Activated T-helper 17 cell treated with anti-CD3 and anti-CD28 coated beads, Interleukin-2, amount 50 U/mL, for 72 hours (primary cell): ENCODE measurements at places on chromosomes 5 and 9.

DNA sequence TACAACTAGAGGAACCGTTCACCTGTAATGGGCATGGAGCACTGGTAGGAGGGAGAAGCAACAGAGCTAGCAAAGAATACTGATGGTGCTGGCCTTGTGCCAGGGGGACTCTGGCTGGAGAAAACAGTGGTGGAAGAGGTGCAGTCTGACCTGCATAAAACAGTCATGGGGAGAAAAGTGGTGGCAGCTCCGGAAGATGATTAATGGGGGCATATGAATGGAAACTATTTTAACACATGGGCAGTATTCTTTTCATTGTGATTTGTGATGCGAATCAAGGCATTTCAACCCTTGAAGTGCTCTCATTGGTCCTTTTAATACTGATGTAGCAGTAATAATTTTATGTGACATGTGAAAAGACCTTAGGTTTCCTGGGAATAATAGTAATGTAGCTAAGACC is 219.6 kb downstream of the ADAMTS6 start:
- no peaks in the 10 kb centered on the region for H3K27me3 ChIP-seq

- H3K27me3 ChIP-seq, result peaks cover 41% of the 10 kb centered on the region
- no peaks in the 10 kb centered on the region for H3K4me1 ChIP-seq
Measured at GRCh38 chr5:61627531-61627930, 295.5 kb downstream of the ZSWIM6 start.

DNA sequence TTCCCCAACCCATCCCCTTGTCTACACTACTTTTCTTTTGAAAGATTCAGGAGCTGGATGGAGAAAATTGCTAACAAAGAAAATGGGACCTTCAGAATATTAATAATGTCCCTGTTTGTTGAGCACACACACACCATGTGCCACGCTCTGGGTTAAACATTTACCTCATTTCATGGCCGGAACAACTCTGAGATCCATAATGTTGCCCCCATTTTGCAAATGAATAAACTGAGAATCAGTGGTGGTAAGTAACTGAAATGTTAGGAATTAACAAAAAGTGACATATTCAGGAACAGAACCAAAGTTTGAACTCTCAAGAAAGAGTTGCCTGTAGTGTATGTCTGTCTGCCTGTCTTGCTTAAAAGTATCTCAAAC is 51.4 kb upstream of the SMAD5 start:
- H3K36me3 ChIP-seq, result peaks cover 13% of the 10 kb centered on the region
- ATAC-seq, result no peak
- H3K27ac ChIP-seq, result no peak overlapping the region
- H3K27me3 ChIP-seq, result peaks cover 29% of the 10 kb centered on the region
- peaks cover 17% of the 10 kb centered on the region for H3K4me1 ChIP-seq
- H3K4me3 ChIP-seq, result peak overlapping the region; percentile 78

DNA sequence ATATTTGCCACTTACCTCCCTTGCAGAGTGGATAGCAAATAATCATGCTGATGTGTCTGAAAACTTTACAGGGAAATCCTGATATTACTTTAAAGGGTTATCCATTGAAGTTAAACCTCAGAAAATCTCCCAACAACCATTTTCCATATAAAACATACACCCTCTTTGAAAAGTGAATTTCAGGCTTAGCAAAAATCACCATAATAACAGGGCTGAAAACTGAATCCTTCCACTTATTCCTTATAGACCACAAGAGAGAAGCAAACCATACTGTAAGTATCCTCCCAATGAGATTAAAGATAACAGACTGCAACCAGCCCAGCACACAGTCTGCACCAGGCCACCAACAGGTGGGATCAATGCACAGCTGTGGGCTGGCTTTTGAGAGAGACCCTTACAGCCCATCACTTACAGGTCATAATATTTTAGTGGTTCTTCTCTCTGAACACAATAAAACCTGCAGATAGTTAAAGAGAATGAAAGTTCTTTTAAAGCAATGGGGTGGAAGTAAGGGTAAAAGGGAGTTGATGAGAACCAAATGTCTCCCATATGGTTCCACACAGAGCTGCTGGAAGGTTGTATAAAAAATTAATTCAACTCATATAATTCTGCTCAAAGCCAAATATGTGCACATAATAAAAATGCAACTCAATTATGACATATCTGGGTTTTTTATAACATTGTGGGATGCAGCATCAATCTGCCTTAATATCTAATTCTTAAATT is 376.2 kb upstream of the GRAMD2B start:
- H3K27ac ChIP-seq, result no peak overlapping the region
- no peaks in the 10 kb centered on the region for H3K27me3 ChIP-seq
- no peaks in the 10 kb centered on the region for H3K4me1 ChIP-seq
- H3K36me3 ChIP-seq, result no peaks in the 10 kb centered on the region
- no peak overlapping the region for H3K4me3 ChIP-seq

DNA sequence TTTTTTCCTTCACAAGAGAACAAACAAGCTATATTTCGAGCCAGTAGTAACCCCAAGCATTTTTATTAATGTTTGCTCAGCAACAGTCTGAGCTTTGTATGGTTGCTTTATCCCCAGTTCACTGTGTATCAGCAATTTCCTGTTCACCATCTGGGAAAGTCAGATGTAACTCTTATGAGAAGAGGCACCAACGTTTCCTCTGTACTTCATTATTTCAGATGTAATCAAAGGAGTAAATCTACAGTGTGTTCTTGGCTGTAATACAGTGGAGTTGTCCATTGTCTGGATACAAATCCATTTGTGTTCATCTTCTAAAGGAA is 340.2 kb downstream of the ARRDC3 start:
- no peak overlapping the region for H3K27ac ChIP-seq
- no peak for ATAC-seq
- H3K27me3 ChIP-seq, result peaks cover 14% of the 10 kb centered on the region
- H3K4me1 ChIP-seq, result no peaks in the 10 kb centered on the region
- no peaks in the 10 kb centered on the region for H3K36me3 ChIP-seq
- H3K4me3 ChIP-seq, result no peak overlapping the region

DNA sequence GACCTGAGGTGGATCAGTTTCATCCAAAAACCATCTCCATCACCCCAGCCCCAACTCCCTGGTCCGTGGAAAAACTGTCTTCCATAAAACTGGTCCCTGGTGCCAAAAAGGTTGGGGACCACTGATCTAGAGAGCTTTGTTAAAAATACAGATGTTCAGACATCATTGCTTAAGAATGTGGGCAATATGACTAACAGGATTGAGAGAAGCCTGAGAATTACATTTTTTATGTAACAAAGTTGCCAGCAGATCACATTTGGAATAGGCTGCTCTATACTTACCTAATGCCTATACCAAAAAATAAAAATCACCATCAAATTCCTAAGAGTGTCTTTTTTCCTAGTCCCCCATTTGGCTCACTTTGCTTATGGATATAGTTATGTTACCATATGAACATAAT is 143.3 kb downstream of the RAPGEF6 start:
- no peaks in the 10 kb centered on the region for H3K27me3 ChIP-seq
- ATAC-seq, result no peak

- H3K4me3 ChIP-seq, result no peak overlapping the region
- no peaks in the 10 kb centered on the region for H3K36me3 ChIP-seq
- H3K4me1 ChIP-seq, result no peaks in the 10 kb centered on the region
- H3K27ac ChIP-seq, result no peak overlapping the region
- H3K27me3 ChIP-seq, result no peaks in the 10 kb centered on the region
- ATAC-seq, result no peak
Measured at GRCh38 chr9:18985464-18985951, 47.5 kb downstream of the SAXO1 start.

DNA sequence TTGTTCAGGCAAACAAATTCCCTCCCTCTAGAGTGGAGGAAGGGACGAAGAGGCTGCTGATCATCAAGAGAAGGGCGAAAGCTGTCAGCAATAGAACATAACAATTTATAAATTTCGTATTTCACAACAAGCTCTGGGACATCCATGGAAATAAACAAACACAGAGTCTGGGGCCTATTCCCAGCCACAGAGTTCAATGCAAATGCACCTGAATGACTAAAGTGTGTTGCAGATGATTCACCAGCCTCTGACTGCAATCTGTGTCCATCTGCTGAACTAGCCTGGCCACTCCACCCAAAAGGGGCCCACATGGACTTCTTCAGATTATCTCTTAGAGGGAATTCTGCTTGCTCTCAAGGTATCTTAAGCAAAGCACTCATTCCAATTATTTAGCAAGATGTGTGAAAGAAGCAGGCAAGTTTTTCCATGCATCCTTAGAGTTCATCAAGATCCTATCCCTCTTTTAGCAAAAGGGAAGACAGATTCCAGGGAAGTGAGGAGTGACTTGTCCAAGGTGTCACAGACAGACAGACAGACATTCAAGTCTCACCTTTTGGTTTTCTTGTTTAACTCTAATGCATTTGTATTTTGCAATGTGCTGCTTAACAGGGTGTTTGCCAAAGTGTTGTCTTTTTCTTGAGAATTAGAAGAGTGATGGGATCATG is 307.8 kb upstream of the PAPPA start:
- peaks cover 8% of the 10 kb centered on the region for H3K27me3 ChIP-seq
- no peaks in the 10 kb centered on the region for H3K4me1 ChIP-seq
- no peaks in the 10 kb centered on the region for H3K36me3 ChIP-seq
- no peak for ATAC-seq

DNA sequence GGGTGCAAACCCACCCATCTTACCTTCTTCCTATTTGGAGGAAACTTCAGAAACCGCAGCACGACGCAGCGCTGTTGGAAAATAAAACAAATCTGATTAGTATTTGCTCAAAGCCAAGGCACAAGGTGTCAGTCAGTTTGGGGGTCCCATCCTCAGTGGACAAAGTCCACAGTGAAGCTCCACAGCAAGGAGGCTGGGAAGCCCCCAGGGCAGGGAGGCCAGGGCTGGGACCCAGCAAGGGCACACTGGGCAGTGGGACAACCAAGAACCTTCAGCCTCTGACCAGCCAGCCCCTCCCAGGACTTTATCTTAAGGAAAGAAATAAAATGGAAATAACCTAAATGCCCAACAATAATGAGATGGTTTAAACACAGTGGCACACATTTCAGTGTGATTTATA is 11.3 kb downstream of the IPPK start:
- peaks cover 50% of the 10 kb centered on the region for H3K36me3 ChIP-seq
- no peak overlapping the region for H3K4me3 ChIP-seq

GRCh38 chr9:93080406-93080805 is 15.6 kb upstream of the CARD19 start:
- no peak overlapping the region for H3K4me3 ChIP-seq

- peaks cover 6% of the 10 kb centered on the region for H3K4me1 ChIP-seq
- ATAC-seq, result peak; percentile 96
Measured at GRCh38 chr5:172361566-172362238, 78.1 kb upstream of the UBTD2 start.

DNA sequence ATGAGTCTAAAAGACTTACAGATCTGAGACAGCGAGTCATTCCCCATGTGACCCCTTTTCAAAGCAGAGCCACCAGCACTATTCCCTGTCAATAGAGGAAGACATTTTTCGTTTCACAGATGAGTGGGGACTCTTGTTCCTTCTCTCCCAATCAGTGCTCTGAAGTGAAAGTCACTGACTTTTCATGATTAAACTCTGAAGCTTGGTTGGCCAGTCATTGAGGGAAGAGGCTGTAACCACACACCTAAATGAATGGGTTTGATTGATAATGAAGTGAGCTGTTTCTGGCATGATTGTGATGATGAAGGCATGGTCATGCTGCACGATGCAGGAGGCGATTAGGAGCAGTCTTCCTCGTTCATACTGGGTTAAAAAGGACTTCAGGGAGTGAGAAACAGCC is 171.9 kb downstream of the ZNF462 start:
- H3K4me1 ChIP-seq, result no peaks in the 10 kb centered on the region
- no peaks in the 10 kb centered on the region for H3K36me3 ChIP-seq
- H3K4me3 ChIP-seq, result no peak overlapping the region

DNA sequence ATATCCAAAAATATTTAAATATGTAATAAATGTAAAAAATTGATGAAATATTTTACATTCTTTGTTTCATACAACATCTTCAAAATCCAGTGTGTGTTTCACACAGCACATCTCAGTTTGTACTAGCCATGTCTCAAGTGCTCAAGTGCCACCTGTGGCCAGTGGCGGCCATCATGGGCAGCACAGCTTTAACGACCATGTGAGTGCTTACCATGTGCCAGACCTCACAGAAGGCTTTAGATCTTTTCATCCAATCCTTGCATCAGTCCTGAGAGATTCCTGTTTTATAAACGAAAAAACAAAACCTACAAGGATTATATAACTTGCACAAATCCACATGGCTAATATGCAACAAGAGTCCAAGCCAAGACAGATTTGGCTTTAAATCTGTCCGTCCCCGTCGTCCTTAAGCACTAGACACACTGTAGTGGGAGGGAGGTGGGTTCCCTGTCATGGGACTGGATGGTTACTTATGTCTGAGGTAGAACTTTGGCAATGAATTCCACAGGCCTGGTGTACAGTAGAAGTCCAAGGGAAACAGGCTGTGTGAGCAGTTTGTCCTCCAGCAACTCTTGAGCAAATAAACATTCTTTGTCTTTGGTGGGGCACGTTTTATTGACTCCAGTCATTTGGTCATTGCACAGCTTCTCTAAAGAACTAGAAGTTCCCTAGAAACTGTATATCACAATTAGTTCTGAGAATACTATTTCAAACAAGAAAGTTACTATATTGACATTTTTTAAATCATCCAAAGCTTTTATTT is 25.0 kb upstream of the F2R start:
- H3K4me1 ChIP-seq, result peaks cover 15% of the 10 kb centered on the region
- ATAC-seq, result no peak
- peak overlapping the region; percentile 80 for H3K27ac ChIP-seq
- H3K36me3 ChIP-seq, result peaks cover 89% of the 10 kb centered on the region

- peaks cover 26% of the 10 kb centered on the region for H3K27me3 ChIP-seq
- H3K27ac ChIP-seq, result no peak overlapping the region
- H3K36me3 ChIP-seq, result no peaks in the 10 kb centered on the region
- H3K4me3 ChIP-seq, result no peak overlapping the region
- no peaks in the 10 kb centered on the region for H3K4me1 ChIP-seq
Measured at GRCh38 chr5:64576250-64576649, 70.4 kb downstream of the RGS7BP start.

DNA sequence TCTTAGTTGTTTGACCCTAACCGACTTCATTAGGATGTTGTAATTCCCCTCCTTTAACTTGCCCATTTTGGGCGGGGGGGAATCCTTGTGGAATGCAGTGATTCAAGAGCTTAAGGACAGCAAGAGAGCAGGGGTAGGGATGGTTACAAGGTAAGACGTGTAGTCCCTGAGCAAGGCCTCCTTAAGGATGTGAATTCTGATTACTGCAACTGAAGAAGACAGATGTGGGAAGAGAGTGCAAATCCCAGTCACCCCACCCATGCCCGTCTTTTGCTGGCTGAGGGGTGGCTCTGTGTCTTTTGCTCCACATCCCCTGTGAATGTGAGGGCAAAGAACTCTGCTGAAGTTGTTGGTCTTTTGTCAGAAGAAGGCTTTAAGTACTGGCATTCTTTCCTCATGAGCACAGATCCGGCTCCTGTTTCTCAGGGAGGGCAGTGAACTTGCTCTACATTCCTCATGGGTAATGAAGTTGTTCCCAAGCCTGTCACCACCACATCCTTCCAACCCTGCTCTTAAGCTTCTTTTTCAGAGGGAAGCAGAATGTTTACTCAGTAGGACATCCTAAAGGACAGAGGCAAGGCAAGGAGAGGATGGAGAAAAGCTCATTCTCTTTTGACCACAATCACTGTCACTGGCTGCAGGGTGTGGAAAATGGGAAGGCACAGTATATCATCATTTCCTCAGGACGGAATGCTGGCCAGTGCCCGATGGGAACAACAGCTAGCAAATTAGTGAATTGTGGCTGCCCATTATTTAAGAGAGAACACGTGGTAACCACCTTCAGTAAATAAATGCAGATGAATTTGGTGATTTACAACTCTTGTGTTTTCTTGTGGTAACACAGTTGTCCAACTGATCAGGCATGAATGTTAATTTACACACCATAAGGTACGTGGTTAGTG is 61.5 kb downstream of the RAI14 start:
- H3K27me3 ChIP-seq, result no peaks in the 10 kb centered on the region
- H3K4me3 ChIP-seq, result no peak overlapping the region
- ATAC-seq, result no peak
- H3K4me1 ChIP-seq, result no peaks in the 10 kb centered on the region
- no peaks in the 10 kb centered on the region for H3K36me3 ChIP-seq
